ENCODE measurements at places on chromosomes 1 and 21.
A peak's percentile ranks its signal among the peaks of the same experiment; 100 is the strongest.

DNA sequence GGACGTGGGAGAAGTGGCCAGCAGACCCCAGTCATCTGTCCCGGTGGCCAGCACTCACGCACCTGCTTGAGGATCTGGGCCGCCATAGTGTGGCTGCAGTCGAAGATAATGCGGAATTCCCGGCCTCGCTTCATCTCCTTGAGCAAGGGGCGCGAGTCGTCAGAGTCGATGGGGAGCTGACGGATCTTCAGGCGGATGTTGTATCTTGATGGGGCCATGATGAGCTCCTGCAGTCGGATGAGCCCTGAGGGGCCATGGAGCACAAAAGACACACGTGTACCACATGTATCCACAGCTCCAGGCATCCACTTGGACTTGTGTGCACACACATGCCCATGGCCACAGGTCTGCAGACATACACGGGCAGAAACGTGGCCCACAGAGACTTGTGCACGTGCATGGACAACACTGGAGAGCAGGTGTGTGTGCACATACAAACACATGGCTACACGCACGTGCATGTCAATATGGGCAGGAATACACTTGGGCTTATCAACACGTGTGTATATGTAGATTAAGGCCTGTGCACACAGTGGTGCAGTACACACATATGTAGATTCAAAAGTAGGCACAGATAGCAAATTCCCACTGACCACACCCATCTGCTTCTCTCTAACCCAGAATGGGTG, 162.1 kb downstream of the GRIK3 start:
- DNase-seq, result no peak

GRCh38 chr1:97797403-97798183, 123.2 kb downstream of the DPYD start:
- DNase-seq, result no peak

DNA sequence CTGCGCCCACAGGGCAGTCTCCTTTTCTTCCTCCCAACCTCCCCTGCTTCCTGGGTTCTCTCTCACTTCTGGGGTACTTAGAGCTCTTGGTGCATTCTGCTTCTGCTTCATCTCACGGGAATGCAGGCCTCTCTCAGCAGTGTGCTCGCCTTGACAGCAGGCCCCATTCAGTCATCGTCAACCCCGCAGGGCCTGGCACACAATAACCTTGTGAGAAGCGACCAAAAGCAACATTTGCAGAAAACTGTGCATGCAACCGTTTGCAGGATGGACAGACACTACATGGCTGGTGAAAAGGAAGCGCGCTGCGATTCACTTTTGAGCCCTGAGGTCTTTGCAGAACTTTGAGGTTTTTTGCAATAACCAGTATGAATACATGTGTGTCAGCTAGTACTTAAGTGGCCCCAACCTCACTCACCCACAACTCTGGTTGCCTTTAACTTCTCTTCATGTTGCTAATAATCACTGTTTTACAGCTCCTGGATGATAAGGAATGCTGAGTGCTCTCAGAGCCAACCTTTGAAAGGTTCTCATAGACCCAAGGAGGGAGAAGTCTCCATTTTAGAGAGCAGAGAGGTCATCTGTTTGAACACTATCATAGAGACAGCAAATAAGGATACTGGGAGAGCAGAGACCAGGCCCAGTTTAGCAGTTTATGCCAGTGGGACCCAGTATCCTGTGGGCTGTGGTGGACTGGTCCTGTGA, 2.5 kb upstream of the CD160 start:
- DNase-seq, result no peak

GRCh38 chr1:165069829-165070228, 286.7 kb downstream of the LMX1A start:
- DNase-seq, result no peak

DNA sequence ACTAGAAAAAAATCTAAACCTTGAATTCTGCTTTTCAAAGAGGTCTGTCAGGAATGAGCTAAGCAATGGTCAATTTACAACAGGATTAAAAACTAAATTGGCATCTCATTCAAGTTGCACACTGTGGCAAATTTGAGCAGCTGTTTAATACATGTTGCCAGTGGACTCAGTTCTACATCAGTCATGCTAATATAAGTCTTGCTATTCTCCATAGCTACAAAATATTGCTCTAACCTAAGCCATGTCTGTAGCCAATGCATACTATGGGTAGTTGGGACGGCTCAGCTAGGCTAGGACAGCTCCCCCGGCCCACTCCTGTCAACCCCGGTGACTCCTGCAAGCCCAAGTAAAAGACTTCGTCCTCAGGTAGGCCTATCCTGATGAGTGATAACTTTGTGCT, 10.9 kb upstream of the VAV3 start:
- DNase-seq, result no peak

GRCh38 chr1:37483785-37484184, 9.4 kb downstream of the ZC3H12A start:
- DNase-seq, result no peak

- no peak for DNase-seq
These were observed 926 bp upstream of the SH3D21 start for GRCh38 chr1:36304970-36305914.

GRCh38 chr21:42570841-42571387, 57.3 kb downstream of the SLC37A1 start:
- no peak for DNase-seq

- DNase-seq, result peak; percentile 38
These were observed 56.1 kb upstream of the MRPS6 start for GRCh38 chr21:34017039-34017961.

Data from inflammatory macrophage (primary cell).